ENCODE measurements at places on chromosomes 3 and 15.

DNA sequence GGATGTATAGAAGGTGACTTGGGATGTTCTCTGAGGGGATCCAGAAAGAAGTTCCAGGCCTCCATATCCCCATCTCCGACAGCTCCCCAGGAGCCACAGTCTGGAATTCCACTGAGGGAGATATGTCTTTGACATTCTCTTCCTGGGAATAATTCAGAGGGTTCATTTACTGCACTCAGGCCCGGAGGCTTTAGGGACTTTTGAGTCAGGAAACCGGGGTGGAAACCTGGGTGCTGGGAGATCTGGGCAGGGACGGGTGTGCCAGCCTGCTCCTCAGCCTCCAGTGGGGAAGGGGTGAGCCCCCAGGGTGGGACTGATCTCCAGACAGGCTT, 147.7 kb downstream of the SMAD6 start:
- DNase-seq: no peak

- no peak for DNase-seq
Observed at GRCh38 chr15:91988071-91988470, 134.6 kb downstream of the SLCO3A1 start.

DNA sequence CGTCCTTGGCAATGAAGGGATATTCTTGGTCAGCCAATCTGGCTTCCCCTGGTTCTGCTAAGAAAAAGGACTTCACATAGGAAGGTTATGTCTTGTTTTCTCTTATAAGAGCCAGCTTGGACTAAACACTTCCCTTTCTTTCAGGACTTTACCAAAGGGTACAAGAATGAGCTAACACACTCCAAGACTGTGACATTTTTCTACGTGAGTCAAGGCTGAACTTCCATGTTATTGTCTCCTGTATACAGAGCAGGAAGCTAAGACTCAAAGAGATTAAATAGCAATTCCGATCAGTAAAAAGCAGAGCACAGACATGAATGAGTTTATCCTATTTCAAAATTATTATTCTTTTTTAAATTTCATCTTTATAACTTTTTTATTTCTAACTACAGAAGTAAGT, 63.3 kb upstream of the STT3B start:
- DNase-seq: no peak

DNA sequence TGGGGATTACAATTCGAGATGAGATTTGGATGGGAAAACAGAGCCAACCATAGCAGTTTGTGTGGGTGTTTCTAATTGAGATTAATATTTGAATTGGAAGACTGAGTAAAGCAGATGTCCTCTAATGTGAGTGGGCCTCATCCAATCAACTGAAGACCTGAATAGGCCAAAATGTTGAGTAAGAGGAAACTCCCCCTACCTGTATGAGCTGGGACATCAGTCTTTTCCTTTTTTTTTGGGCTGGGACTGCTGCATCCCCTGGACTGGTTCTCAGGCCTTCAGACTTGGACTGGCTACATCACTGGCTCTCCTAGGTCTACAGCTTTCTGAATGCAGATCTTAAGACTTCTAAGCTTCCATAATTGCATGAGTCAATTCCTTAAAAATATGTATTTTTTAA, 144.1 kb downstream of the CD47 start:
- no peak for DNase-seq
